GM23338 (cell line): ENCODE measurements at places on chromosomes 12 and 14.
A peak's percentile ranks its signal among the peaks of the same experiment; 100 is the strongest.

DNA sequence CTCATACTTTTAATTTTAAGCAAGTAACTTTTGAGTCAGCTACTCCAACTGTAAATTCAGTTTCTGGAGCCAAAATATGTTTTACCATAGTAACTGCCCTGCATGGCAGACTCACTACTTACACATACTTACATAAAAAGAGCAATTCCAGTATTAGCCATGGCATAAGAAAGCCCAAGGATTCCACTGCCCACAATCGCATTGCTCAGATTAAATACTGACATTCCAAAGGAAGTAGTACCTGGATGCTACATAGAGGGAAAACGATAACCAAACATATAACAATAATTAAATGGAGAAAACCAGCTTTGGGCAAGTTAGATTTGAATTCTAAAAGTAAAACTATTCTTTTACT lies 2.2 kb downstream of the SLC38A2 start:
- peaks cover 58% of the 10 kb centered on the region for H3K36me3 ChIP-seq
- H3K27ac ChIP-seq: peak overlapping the region; percentile 82
- peaks cover 36% of the 10 kb centered on the region for H3K4me1 ChIP-seq
- no peak for DNase-seq
- peak overlapping the region; percentile 83 for H3K4me3 ChIP-seq
- no peaks in the 10 kb centered on the region for H3K27me3 ChIP-seq

- DNase-seq: peak; percentile 15
Observed at GRCh38 chr12:73106296-73106695, 834.1 kb downstream of the TRHDE start.

DNA sequence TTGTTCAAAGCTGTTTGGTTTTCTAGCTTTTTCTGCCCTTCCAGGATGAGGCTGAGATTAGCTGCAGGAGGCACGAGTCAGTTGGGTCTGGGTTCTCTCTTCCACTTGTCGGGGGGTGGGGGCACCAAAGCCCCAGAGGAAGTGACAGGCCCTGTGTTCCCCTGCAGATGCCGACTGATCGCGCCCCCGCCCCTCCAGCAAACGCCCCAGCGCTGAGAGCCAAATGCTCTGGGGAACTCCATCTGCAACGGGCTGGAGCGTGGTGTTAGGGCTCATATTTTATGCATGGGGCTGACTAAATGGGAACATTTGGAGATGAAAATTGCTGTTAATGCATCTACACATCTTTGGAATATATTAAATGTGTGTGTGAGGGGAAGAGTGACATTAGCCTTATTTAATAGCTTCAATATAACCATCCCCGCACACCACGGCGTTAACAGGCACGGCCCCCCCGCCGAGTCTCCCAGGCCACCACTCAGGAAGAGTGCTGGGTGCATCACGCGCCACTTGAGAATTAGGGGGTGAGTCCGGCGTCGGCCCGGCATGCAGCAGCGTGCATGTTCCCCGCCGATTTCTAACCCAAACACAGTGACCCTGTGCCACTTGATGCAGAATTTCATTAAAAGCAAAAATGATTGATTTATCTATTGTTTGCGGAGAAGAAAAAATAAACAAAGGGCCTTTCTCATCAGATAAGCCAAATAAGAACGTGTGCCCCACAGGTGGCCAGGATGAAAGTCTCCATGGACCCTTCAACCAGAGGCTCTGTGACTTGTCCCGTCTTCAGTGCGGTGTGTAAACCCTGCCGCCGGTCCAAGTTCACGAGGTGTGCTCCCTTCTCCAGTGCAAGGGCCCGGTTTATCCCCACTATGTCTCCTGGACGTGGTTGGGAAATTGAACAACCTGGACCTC lies 165.0 kb upstream of the RTL1 start:
- no peak overlapping the region for H3K4me3 ChIP-seq
- H3K4me1 ChIP-seq: peaks cover 14% of the 10 kb centered on the region
- no peaks in the 10 kb centered on the region for H3K27me3 ChIP-seq

DNA sequence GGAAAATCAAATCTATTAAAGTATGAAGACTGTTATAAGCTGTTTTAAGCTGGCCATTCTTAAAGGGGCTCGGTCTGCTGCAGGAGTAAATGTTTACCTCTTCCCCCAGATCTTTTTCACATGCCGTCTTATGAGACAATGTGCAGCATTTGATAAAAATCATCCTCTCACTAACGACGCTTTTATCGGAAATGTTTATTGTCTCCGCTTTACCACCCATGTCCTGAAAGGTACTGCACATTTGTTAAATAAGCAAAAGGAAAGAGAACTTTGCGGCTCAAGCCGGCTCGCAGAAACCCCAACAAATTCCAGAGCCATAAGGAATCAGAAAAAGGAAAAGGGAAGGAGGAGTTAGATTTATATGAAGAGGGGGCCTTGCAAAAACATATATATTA lies 137.8 kb downstream of the HMGA2 start:
- H3K27ac ChIP-seq: no peak overlapping the region
- H3K4me1 ChIP-seq: peaks cover 21% of the 10 kb centered on the region
- no peak for DNase-seq
- no peaks in the 10 kb centered on the region for H3K27me3 ChIP-seq

DNA sequence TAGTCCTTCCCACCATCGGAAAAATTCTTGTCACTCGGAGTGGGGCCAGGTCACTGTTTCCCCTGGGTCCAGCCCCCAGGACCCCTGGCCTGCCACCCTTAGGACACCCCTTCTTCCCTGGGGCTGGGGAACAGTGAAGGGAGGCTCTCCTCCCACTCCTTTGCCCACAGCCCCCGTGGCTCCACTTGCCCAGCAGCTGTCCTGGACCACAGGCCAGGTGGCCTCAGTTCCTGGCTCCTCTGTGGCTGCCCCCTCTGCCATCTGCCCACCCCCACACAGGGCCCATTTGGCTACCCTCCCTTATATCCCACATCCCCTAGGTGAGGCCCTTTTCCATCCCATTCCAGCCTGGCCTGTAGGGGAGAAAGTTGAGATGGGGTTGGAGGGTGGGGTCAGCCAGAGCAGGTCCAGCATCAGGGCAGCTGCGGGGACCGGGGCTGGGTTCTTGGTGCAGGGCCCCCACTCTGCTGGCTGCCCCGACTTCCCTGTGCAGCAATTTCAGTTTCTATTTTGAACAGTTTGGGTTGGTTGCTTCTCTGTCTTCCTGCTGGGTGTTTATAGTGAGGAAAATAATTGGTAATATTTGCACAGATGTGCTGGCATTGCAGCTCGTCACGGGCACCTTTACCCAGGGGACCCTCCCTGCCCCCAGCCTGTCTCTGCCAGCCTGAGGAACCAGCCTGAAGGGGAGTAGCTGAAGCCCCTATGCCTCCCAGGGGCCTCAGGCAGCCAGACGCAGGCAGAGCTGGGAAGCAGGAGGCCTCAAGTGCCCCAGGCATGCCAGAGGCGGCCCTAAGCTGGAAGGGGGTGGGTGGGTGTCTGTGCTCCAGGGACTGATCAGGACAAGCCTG lies 23.4 kb downstream of the SYNDIG1L start:
- DNase-seq: no peak
- H3K27me3 ChIP-seq: no peaks in the 10 kb centered on the region
- peaks cover 39% of the 10 kb centered on the region for H3K4me1 ChIP-seq
- no peak overlapping the region for H3K27ac ChIP-seq

- no peak overlapping the region for H3K4me3 ChIP-seq
- peak; percentile 87 for DNase-seq
- no peaks in the 10 kb centered on the region for H3K27me3 ChIP-seq
- no peaks in the 10 kb centered on the region for H3K36me3 ChIP-seq
- no peaks in the 10 kb centered on the region for H3K4me1 ChIP-seq
Observed at GRCh38 chr14:104731320-104732294, 7.6 kb downstream of the ADSS1 start.

GRCh38 chr14:32702562-32702961 lies 236.1 kb upstream of the NPAS3 start:
- no peaks in the 10 kb centered on the region for H3K36me3 ChIP-seq
- DNase-seq: peak; percentile 69
- no peaks in the 10 kb centered on the region for H3K4me1 ChIP-seq
- no peak overlapping the region for H3K4me3 ChIP-seq

DNA sequence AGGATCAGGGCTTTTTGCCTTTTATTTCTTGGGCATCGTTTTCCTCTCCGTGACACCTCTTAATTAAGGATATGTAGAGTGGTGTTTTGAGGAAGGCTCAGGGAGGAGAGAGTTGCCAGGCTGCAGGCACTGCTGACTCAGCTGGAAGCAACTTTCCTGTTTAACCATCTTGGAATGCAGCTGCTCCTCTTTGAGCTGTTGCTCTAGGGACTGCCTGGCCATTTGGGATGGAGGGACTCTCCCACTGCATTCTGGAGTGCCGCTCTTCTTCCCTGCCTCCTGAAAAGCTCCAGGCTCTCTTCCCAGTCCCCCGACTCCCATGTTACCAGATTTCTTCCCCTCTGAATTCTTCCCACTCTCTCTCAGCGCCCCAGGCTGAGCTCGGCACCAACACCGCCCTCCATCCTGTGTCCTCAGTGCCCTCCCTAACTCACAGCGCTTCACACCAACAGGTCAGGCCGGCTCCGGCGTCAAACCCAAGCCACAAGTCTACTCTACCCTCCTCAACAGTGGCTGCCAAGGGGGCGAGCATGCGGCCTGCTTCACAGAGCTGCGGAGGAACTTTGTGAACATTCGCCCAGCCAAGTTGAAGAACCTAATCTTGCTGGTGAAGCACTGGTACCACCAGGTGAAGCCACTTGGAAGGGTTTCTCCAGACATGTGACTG lies 5.9 kb downstream of the OAS3 start:
- H3K36me3 ChIP-seq: no peaks in the 10 kb centered on the region
- no peak overlapping the region for H3K27ac ChIP-seq
- H3K4me1 ChIP-seq: no peaks in the 10 kb centered on the region
- H3K4me3 ChIP-seq: no peak overlapping the region

- no peak overlapping the region for H3K4me3 ChIP-seq
- H3K27ac ChIP-seq: no peak overlapping the region
- no peaks in the 10 kb centered on the region; the same call in 1 of the 2 replicates for H3K4me1 ChIP-seq
Observed at GRCh38 chr12:52870361-52871290, 21.8 kb upstream of the KRT78 start.
